Naive thymus-derived CD4-positive, alpha-beta T cell (primary cell): ENCODE measurements at places on chromosomes 7 and 10. TPM values are rescaled to one million over a fixed set of nuclear protein-coding genes. Genes with fewer than 3 reads are reported as not detected.

- no peak for DNase-seq
Measured at GRCh38 chr10:61321041-61321857, 131.9 kb downstream of the TMEM26 start.

DNA sequence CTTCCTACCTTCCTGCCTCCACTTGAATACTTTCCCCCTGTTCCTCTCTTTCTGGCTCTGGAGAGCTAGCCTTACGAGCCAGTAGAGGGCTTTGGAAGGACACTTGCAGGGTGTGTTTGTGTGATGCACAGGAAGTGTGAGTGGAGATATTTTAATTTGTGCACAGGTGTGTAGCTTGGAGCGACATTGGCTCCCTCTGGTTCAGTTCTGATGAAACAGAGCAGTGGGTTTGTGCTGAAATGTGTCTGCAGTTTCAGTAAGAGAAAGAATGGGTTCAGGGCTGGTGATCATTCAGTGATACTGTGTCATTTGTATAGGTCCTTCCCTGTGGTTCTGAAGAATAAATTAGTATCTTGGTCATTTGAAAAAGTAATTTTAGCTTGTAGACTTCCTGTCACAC lies 86.9 kb downstream of the SND1 start:
- DNase-seq = no peak

- no peak for DNase-seq
Measured at GRCh38 chr7:23956772-23957576, 247.0 kb downstream of the STK31 start.

- no peak for DNase-seq
Measured at GRCh38 chr10:116312548-116312947, 11.7 kb upstream of the CCDC172 start.

DNA sequence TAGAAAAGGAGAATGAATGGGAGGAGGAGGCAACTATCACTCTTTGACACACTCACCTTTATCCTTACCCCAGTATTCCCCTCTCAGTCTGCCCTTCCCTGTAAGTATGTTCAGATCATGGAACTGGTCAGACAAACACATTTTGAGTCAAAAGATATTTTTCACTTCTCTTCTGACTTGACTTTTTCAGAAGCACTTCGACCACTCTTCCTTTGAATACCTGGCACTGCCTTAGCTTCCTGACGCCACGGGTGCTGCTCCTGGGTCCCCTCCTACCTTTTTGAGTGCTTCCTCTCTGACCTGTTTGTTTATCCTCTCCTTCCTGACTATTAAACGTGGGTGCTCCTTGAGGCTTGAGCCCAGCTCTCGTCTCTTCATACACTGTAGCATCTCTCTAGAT lies 19.8 kb upstream of the C10orf67 start:
- no peak for DNase-seq

DNA sequence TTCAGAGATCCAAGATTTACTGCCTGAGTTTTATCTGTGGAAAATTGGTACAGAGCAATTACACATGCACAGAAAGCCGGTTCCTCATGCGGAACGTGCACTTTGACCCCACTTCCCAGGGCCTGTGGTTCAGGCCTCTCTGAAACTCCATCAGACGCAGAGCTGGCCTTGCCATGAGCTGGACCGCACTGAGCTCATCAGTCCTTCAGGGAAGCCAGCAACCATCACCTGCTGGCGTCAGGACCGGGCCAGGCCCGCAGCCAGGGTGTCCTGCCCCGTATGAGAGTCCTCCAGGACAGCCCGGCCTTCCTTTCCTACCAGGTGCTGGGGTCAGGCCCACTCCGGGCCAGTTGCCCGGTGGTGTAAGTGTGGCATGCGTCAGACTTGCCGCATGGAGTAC lies 446.5 kb upstream of the FOXK1 start:
- no peak for DNase-seq

DNA sequence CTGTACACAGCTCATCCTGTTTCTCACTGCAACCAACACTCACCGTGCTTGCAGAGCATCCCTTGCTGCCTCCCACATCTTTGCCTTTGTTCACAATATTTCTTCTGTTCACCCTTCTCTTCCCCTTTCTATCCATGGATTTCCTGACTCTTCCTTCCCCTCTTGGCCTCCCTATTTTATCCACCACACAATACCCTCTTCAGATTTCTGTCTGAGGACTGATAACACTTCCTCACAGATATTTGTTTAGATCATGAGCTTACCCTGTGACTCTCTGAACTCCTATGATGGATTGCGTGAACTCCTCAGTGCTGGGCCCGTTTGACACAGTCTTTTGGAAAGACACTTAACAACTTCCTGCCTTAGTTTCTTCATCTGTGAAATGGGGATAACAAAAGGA lies 62.8 kb upstream of the GPR158 start:
- no peak for DNase-seq

DNA sequence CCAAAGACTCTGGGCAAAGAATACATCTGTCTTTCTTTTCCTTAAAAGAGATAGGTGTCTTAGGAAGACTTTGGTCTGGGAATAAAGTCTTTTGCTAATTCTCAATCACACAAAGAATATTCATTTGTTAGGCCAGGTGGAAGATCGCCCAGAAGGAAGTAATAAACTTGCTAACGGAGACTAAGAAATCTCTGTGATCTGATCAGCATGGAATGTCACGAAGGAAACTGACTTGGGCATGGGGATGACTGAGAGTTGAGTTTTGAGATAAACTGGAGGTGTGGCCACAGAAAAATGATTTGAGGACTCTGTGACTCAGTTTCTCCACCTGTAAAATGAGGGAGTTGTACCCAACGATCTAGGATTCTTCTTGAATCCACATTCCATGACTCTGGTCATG lies 161.1 kb upstream of the SVIL start:
- DNase-seq = no peak

DYNC1I1 gene
- not detected for total RNA-seq

SUGCT gene
- total RNA-seq = 2.2 TPM

NAT16 gene
- total RNA-seq = not detected

- no peak for DNase-seq
Measured at GRCh38 chr7:27973625-27974024, 207.0 kb downstream of the JAZF1 start.

DNA sequence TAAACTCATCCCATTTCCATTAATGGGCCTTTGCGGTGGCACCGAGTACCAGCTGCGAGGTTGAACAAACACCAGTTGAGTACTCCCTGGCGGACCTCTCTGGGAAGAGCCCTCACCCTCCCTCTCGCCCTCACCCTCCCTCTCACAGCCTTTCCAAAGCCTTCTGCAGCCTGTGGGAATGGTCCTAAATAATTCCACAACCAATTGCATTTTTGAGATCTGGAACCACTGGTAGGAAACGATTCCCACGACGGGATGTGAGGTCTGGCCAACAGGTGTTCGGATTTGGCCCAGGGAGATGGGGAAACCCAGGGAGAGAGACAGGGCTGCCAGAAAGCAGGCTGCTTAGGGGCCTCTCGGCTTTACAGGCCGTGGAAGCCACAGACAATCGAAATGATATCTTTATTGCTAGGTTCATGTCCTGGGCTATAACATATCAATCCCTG lies 5.3 kb downstream of the PTF1A start:
- no peak for DNase-seq

TMEM178B gene
- total RNA-seq = 2.3 and 3.0 TPM in 2 replicates

SPDYE9 gene
- not detected for total RNA-seq

LBX1 gene
- not detected in 2 replicates for total RNA-seq
